ENCODE measurements at places on chromosomes 7 and 10.

GRCh38 chr7:137572056-137572784, 228.7 kb upstream of the PTN start:
- DNase-seq = no peak

GRCh38 chr10:11337516-11337915, 273.9 kb downstream of the USP6NL start:
- DNase-seq = peak; percentile 52

DNA sequence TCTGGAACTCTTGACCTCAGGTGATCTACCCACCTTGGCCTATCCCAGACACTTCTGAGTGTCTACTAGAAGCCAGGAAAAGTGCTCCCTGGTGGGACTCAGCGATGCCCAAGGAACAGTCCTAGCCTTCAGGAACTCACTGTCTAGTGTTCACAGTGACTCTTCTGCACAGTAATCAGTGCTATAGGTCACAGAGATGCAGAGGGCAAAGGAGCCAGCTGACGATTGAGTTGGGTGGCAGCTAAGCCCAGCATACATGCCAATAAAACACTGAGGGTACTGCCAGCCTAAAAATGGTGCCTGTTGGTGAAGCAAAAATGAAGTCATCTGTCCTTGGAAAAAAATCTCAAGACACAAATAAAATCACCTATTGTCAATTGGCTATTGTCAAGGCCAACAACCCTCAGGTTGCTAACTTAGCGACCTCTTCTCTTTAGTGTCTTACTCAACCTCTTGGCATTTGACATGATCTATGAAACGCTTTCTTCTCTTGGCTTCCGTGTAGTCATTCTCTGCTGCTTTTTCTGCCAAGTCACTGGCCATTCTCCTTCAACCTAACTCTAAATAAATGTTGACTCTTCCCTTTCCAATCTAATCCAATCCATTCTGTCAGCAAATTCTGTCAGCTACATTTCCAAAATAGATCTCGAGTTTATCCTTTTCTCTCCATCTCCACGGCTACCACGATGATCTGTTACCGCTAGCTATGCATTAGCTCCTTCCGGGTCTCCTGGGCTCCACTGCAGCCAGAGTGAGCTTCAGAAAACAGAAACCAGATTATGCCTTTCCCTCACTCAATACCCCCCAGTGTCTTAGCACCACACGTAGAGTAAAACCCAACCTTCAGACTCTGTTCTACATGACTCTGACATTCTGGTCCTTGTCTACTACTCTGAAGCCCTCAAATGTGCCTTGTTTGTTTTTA, 99.2 kb downstream of the ATXN7L1 start:
- no peak for DNase-seq

DNA sequence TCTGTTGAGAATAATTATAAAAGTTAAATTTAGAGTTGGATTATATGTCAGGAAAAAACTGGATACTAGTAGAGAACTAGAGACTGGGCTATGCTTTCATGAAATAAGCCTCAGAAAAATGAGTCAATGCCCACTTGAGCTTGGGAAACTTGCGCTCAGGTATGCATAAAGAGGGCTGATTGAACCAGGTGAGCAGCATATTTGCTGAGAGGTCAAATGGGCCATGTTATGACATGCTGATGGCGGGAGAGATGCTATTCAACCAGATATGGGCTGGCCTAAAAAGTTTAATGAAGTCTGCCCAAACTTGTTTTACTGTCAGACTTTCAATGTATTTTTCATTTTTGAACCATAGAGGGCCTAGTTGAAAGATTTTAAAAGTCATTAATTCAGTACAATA, 837.6 kb upstream of the GHITM start:
- DNase-seq = no peak

- DNase-seq = no peak
Measured at GRCh38 chr10:27838361-27838760, 92.7 kb upstream of the MKX start.

DNA sequence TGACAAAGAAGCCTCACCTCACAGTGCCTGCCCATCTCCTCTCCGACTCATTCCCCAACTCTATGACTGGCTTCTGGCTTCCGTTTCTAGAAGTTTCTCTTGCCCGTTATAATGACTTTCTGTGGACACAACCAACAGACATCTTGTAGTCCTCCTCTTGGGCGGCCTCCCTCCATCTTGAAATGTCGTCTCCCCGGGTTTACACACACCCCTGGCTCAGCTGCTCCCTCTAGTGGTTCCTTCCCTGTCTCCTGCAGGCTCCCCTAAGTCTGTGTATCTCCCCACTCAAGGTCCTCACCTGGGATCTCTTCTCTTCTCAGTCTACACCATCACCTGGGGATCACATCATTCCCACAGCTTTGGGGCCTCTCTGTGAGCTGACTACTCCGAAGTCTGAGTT, 123.4 kb upstream of the NEBL start:
- DNase-seq = peak; percentile 66

- DNase-seq = peak; percentile 39
Measured at GRCh38 chr10:80260295-80261243, 28.9 kb downstream of the MAT1A start.

DNA sequence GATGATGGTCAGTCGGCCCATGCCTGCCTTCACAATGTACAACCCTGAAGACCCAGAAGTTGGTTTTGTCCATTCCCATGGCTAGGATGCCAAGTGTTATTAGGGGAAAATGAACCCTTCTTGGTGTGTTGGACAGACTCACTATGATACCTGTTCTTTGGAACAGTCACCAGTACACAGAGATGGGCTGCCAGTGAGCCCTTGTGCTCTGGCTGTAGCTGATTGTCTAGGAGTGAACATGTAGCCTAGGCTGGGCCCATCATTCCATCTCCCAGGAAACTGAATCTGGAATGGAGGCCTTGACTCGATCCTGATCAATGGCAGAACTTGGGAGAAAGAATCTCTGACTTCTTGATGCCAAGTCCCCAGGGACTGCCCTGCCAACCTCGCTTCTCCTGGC, 188.9 kb downstream of the EVX1 start:
- no peak for DNase-seq

- DNase-seq = no peak
Measured at GRCh38 chr10:128230401-128230800, 104.2 kb upstream of the MKI67 start.

- DNase-seq = no peak
Measured at GRCh38 chr7:24143547-24143946, 140.4 kb upstream of the NPY start.

DNA sequence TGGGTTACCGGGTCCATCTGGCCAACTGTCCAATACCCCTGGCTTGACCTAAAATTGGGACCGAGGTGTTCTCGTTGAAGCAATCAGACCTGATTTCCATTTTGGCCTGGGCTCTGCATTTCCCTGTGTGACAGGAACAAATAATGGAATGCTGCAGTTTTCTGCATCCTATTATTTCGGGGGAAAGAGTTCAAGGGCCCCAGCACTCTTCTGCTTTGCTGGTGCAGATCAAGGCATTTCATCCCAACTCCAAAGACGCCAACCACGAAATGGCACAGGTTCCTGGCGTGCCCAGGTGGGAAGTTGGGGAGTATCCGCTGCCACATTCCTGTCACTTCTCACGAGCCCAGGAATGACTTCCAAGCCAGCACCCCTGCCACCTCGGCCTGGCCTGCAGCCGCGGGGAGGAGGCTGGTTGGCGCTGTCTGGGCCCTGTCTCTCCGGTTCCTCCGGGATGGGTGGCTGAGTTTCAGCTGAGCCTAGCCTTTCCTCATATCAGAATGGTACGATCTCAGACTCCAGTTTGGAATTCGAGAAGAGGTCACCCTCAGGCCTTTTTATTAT, 56.5 kb downstream of the FAM171A1 start:
- DNase-seq = no peak

GRCh38 chr10:103192089-103192450, 1.0 kb downstream of the NT5C2 start:
- no peak for DNase-seq

GRCh38 chr10:93746844-93747284, 10.9 kb upstream of the LGI1 start:
- no peak for DNase-seq

DNA sequence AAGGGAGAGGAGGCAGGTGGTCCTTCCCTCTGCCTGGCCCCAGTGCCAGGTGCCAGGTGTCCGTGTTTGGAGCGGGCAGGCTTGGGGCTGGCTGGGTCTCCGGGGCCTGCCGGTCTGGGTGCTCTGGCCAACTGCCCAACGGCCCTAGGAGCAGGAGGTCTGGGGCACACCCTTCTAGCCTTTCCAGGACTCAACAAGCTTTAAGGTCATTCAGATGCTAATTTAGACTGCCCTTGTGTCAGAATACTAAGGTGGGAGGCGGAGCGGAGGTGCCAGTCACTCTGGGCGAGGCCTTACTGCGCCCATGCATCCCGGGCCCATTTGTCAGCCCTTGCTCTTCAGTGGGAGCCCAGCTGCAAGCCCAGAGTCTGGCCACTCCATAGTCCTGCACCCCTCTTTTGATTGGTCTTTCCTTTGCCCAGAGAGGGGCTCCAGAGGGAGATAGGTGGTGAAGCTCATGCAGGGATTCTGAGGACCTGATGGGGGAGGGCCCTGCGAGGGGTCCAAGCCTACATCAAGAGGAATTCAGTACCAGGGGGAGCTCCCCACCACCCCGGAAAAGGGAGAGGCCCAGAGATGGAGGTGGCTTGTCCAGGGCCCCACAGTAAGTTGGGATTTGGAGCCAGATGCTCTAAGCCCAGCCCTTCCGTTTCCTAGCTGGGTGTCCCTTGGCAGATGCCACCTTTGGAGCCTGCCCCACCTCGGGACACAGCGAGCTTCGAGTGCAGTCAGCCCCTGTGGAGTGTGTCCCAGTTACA, 1.3 kb downstream of the PGAM2 start:
- DNase-seq = no peak

DNA sequence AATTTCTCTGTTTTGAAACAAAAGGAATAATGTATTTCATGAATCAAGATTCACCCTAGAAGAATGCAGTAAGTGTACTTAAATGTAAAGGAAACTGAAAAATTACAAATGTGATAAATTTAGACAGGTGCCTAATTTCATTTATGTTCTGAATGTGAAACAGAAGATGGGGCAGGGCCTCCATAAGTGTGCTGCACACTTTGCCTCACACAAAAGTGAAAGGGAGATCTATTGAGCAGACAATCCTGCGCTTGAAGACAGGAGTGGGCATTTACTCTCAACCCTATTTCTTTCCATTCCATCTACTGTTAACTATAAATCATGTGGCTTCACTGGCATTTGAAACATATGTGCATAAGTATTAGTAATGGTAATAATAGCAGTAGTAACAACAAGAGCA, 36.2 kb downstream of the GNG11 start:
- no peak for DNase-seq

- no peak for DNase-seq
Measured at GRCh38 chr7:97313900-97314299, 196.4 kb downstream of the SDHAF3 start.

DNA sequence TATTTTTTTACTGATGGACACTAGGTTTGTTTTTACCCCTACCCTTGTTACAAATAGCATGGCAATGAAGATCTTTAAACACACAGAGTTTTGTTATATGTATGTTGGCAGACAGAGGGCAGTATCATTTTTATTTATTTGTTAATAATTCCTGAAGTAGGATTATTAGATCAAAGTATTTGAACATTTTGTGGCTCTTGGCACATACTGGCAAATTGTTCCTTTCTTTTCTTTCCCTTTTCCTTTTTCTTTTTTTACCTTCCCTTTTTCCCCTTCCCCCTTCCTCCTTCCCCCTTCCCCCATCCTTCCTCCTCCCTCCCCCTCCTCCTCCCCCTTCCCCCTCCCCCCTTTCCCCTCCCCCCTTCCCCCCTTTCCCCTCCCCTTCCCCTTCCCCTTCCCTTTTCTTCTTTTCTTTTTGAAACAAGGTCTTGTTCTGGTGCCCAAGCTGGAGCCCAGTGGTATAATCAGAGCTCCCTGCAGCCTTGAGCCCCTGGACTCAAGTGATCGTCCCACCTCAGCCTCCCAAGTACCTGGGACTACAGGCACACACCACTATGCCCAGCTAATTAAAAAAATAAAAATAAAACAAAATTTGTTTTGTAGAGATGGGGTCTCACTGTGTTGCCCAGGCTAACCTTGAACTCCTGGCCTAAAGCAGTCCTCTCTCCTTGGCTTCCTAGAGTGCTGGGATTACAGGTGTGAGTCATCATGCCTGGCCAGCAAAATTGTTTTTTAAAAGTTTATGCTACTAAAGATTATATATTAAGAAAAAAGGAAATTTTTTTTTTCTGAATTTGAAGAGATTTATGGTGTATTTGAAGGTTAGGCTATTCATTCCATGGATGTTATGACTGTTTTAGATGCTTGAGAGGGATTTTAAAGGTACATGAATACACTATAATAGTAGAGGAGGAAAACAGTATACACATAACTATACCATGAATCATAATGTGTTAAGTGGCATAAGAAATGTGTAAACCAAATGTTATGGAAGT, 39.3 kb downstream of the SEPTIN7 start:
- DNase-seq = no peak

- DNase-seq = peak; percentile 75
Measured at GRCh38 chr7:98217623-98218582, 6.7 kb downstream of the BHLHA15 start.

- no peak for DNase-seq
Measured at GRCh38 chr10:22712211-22712955, 2.0 kb downstream of the PIP4K2A start.

DNA sequence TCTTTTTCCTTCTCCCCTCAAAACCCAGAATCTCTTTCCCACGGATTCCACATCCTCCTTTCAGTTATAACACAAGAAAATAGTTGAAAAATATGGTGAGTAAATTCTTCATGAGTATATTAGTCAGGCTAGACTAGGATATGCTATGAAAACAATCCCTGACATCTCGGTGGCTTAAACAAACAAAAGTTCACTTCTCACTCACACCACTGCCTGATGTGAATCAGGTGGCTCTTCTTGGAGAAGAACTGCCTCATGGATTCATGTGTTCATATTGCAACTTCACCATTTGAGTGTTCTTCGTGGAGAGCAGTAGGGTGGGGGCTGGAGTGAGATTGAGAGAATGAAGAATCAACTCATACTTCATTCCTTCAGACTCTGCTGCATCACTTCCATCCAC, 204.1 kb downstream of the PHF14 start:
- no peak for DNase-seq

DNA sequence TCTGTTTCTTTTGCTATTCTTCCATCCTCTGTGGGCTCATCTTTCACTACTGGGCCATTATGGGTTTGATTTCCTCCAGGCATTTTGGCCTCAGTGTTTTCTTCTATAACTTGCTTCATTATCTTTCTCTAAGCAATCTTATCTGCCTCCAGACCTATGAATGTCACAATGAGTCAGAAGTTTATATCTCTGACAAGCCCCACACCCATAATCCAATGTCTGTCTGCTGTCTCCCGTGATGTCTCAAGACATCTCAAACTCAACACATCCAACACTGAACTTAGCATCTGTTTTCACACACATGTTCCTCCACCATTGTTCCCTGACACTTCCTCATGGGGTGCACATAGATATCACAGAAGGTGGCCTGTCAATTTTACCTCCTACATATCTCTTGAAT, 46.7 kb upstream of the RHOBTB1 start:
- DNase-seq = no peak

- no peak for DNase-seq
Measured at GRCh38 chr10:70190102-70190501, 19.8 kb upstream of the SAR1A start.
